Stimulated activated CD4-positive, alpha-beta T cell treated with anti-CD3 and anti-CD28 coated beads, Interleukin-12 subunit alpha, Interleukin-12 subunit beta, amount 100 ng/mL, for 24 hours (primary cell): ENCODE measurements at places on chromosomes 7 and 10.

DNA sequence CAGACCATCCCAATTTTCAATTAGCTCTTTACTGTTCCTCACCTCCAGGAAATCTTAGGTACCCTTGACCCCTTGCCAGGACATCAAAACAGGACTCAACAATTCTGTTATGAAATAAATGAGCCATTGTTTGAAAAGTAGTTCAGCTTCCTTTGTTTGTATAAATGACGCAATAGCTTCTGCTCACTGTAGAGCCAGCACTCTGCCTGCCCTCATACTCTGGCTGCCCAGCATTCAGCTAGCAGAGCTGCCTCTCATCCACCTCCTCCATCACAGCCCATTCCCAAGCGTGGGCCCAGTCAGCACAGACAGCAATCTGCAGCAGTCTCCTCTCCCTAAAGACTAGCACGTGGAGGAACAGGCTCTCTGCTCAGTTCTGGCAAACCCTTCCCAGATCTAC, 478.6 kb downstream of the GRID1 start:
- no peak for DNase-seq

DNA sequence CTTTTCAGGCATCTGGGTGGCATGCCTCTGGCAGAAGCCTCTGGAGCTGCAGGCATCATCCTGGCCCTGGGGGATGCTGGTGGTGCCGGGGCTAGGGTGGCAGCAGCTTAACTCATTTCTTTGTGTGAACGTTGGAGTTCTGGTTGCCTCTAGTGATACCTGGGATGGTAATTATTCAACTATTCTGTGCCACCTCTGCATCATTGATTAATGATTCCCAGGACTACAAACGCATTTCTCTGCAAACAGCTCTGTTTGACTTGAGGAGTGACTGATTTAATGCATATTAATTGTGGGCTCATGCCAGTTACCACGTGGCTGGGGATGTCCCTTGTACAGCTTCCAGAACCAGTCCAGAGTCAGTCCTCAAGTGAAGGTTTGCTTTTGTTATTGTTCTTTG, 55.9 kb downstream of the LRRC18 start:
- no peak for DNase-seq

- DNase-seq: no peak
Observed at GRCh38 chr7:131921016-131921415, 364.6 kb upstream of the PODXL start.

- peak; percentile 46 for DNase-seq
Observed at GRCh38 chr10:33334805-33335550, 511 bp upstream of the NRP1 start.

GRCh38 chr10:86522510-86522855, 891 bp upstream of the WAPL start:
- DNase-seq: no peak

DNA sequence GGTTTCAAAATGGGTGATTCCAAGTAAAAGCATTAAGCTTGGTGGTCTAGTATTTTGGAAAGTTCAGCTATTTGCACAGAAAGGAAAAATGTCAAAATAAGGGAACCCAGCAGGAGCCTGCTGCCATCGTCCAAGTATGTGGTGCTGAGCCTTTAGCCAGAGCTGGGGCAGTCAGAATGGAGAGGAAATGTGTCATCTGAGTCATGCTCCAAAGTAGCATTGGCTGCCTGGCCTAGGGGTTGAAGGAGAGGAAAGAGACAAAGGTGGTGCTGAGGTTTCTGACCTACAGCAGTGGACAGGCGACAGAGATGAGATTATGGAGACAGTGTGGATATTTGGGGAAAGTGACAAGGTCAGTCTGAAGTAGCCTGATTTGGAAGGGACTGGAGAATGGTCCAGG, 103.9 kb downstream of the PLCE1 start:
- DNase-seq: no peak
